ENCODE measurements at places on chromosomes 13 and 19. TPM values are rescaled to one million over a fixed set of nuclear protein-coding genes. Genes with fewer than 3 reads are reported as not detected.

Gene RNF113B
- not detected for total RNA-seq

Gene DLL3
- total RNA-seq: not detected

Gene FSTL3
- total RNA-seq: 29.8 TPM

Gene VSIG10L
- total RNA-seq: 2.1 TPM

DNA sequence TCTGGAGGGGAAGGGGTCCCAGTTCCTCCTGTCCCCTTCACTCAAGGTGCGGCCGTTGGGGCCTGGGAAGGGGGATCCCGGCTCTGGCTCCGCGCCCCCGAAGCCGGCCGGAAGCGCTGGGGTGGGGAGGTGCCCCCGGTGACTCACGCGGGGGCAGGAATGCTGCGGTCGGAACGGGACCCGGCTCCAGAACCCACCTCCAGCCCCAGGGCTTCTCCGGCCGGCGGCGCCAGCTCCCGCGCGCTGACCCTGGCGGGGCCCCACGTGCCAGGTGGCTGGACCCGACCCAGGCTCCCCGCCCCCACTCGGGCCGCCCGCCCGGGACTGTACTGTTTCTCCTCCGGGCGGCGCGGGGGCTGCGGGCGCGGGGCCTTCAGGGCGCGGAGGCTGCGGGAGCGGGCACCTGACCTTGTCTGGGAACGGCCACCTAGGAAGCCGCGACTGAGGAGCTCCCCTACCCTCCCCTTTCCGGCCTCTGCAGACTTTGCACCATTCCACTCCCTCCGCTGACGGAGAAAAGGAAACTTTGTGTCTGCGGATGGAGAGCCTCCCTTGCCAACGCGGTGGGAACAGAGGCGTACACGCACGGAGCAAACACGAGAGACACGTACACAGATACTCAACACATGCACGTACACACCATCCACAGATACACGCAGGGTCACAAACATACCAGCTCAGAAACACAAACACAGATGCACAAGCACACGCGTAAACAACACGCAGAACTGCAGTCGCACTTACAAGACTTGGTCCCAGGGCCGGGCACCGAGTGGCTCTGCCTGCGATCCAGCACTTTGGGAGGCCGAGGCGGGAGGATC lies 7.2 kb downstream of the AXL start:
- DNase-seq: peak; percentile 59

DNA sequence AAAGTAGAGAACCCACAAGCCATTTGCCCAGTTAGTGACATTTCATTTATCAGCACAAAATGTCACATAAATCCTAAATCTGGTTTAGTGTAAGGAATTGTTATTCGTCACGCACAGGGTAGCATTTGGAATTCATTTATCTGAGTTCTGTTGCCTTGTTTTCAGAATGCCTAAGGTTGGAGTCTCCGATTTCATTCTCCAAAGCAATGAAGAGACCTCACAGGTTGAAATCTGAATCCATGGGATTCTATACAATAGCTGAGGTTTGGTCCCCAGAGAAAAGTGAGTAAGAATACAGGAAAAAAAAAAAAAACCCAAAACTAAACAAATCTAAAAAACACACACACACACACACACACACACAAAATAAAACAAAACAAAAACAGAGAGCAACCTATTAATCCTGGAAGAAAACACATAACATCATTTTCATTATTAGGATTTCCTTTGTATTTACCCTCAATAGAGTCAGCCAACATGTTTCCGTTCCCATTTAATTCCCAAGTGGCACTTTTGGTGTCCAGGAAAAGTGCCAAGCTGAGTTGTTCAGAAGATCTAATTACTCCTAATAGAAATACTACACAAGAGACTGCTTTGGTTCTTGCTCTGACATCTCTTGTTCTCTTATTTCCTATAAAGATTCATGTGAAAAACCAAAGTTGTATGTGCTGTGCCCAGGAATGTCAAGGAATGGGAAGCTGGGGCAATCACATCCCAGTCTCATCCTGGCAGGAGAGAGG lies 36.2 kb upstream of the LRCH1 start:
- no peak for DNase-seq

GRCh38 chr19:3687774-3688706 lies 12.2 kb downstream of the PIP5K1C start:
- DNase-seq: no peak

DNA sequence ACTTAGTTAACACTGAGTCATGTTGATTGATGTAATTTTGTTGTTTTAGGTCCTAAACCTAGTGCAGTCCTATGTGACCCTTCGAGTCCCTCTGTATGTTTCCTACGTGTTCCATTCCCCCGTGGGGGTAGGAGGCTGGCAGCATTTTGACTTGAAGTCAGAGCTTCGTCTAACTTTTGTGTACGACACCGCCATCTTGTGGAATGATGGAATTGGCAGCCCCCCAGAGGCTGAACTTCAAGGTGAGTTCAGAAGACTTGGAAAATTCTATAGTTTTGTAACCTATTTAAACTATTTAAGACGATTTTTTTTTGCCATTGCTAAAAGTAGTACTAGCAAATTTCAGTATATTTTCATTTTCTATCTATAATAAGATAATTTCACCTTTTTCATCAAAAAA lies 117.9 kb downstream of the STOML3 start:
- DNase-seq: no peak

GRCh38 chr19:28456252-28456651 lies 756.7 kb downstream of the UQCRFS1 start:
- DNase-seq: no peak

- no peak for DNase-seq
Measured at GRCh38 chr13:39100996-39101738, 62.9 kb downstream of the NHLRC3 start.

DNA sequence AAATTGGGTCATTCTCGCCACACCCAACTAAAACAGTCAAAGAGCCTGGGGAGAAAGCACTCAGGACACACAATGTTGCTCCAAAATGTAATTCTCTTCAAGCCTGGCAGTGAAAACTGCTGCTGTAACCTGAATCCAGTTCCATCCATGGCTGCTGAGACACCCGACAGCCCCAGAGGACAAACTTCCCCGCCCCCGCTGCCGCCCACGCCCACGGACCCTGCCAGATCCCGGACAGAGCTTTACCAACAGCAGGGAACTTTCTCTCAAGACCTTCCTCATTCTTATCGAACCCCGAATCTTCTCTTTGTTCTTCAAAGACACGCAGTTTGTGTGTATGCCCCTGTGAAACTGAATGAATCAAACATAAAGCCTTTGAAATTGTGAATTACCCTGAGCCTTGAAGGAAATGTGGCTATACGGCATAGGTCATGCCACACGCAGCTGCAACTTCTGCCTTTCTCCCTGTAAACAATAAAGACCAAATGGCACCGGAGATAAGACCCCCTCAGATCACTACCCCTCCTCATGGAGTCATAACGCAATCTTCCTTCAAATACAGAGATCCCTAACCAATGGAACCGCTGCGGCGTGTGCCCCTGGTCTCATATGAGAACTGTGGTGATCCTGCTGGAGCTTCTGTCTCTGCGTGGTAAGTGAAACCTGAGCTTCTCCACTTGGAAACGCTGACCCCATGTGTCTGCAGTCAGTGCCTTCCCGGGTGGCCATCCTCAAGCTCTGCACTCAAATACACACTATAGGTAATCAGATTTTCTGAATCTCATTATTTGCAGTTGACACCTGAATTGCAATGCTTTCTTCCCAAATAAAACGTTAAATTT lies 4.8 kb upstream of the LAMP1 start:
- DNase-seq: peak; percentile 59

DNA sequence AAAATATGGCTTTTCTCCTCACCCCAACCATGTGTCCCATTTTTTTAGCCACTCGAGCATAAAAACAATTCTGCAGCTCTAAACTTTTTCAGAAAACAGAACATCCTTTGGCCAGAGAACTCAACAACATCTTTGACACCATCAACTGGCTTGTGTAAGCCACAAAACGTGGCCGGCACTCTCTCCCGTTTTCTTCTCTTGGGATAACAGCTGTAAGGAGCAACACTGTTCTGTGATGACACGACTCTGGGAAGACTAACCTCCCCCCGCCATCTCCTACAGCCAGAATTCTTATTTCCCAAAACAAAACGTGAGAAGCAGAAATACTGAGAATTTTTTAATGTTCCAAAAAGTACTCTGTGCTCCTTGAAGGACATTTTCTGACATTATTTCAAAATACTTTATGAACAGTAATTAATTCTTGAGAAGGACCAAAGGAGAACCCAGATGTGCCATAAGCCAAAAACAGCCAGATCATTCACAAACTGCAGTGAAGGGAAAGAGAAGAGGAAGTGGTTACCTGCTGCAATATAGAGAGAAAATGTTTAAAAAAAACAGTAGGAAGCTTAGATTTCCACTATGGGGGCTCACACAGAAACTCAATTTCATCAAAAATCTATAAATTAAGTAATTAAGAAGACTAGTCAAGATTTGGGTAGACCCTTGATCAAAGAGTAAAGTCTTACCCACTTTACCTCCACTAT lies 25.8 kb downstream of the COL4A1 start:
- DNase-seq: no peak

DNA sequence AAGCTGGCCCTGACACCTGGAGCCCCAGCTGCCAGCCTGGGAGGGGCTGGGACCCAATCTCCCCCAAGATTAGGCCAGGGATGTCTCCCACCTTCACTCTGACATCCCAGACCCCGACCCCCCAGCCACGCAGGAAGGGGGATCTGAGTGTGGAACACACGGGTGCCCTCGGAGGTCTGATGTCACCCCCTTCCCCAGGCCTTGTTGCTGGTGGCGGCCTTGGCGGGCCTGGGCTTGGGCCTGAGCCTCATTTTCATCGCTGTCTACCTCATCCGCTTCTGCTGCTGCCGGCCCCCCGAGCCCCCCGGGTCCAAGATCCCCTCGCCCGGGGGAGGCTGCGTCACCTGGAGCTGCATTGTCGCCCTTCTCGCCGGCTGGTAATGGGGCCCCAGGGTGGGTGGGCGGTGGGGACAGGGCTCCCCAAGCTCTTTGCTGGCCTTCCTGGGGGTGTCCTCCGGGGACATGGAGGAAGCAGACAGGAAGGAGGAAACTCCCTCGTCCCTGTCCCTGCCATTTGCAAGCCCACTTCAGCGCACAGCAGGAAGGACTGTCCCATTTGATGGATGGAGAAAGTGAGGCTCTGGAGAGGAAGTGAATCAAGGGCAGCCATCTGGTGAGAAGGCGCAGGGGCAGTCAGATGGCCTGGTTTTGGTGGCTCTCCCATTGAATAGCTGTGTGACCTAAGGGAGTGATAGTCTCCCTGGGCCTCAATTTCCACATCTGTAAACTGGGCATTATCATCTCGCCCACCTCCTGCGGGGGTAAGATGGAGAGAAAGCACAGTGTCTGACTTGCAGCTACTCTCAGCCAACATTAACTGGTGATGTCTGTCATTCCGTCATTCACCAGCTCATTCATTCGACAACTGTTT lies 3.9 kb downstream of the TTYH1 start:
- no peak for DNase-seq

- DNase-seq: no peak
Measured at GRCh38 chr19:1103132-1103707, 574 bp upstream of the GPX4 start.

GRCh38 chr13:98846521-98846920 lies 94.0 kb upstream of the SLC15A1 start:
- DNase-seq: no peak

- peak; percentile 76 for DNase-seq
Measured at GRCh38 chr13:48749699-48750473, 96.2 kb downstream of the CYSLTR2 start.

GRCh38 chr13:73138276-73138637 lies 79.5 kb downstream of the KLF5 start:
- no peak for DNase-seq

GRCh38 chr13:102729560-102730270 lies 34.9 kb upstream of the METTL21C start:
- DNase-seq: no peak

DNA sequence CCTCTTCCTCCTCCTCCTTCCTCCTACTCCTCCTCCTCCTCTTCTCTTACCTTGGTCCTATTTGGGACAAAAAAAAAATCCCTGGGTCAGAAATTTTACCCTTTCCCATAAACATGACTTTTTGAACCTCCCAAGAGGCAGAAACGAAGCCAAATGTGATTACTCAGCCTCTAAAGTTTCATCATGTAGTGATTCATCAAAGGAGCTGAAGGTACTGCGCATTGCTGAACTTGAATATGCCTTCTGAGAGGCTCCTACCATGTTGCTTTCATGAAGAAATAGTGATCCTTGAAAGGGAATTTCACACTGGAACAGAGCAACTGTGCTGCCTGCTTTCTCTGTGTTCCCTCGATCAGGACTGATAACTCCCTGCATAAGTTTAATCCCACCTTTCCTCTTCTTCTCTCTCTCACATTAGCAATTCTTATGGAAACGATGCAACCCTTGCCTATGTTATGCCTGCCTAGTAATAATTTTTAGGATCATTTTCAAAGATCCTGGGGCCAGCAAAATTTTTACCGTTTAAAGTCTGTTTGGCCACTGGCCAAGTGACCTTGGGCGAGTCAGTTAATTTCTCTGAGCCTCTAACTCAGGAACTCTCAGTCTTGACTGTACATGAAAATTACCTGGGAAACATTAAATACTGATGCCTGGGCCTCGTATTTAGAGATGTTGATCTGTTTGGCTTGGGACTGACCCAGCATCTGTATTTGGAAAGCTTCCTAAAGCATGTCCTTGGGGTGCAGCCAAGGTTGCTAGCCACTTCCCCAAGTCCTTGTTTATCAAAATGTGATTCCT lies 149.5 kb downstream of the DCT start:
- DNase-seq: no peak

DNA sequence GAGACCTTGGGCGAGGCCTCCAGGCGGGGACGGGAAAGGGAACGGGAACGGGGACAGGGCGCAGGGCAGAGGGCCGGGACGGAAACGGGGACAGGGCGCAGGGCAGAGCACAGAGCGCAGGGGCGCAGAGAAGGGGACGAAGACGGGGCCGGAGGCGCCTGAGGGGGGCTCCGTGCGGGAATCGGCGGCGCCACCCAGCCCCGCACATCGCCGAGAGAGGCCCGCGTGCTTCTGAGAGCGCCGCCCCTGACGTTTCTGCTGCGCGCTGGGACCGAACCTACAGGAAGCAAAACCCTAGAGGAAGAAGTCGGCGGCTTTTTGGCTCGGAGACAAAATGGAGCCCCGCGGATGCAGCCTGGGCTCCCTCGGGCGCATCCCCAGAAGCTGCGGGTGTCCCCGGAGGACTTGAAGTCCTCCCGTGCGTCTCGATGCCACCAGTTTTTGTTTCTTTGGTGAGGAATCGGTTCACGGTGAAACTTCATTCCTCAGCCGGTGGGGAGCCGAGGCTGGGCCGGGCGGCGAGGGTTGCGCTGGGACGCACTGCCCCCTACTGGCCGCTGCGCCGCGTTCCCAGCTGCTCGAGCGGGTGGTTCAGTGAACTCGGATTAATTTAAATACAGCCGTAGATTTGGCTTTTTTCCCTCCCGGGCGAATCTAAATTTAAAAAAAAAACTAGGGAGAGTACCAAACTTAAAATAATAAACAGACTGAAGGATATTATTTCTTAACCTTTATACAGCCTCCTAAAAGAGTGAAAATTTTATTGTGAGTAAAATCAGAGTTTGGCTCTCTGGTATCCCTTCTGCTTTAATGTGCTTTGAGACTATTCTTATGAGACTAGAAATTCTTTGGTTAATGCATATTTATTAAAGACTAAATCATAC lies 350.0 kb upstream of the ARGLU1 start:
- DNase-seq: peak; percentile 86

GRCh38 chr19:38619361-38620174 lies 580 bp downstream of the EIF3K start:
- no peak for DNase-seq
